Stimulated activated CD8-positive, alpha-beta memory T cell treated with anti-CD3 and anti-CD28 coated beads, Interleukin-4, amount 100 ng/mL, for 1 hour (primary cell): ENCODE measurements at places on chromosomes 7 and 10.

DNA sequence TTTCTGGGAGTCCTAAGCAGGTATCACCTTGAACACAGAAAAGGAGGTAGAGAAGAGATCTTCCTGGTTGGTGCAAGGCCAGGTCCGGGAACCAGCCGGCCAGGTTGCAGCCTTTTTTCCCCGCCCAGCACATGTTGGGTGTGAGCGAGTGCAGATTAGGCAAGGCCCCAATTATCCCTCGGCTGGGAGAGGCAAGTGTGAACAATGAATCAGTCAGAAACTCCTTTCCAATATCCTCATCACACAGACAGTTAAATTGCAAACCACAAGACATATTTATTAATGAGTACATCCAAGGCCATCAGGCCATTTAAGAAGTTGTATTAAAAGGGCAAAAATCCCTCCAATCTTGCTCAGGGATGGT lies 115.0 kb upstream of the AFAP1L2 start:
- no peak for DNase-seq

DNA sequence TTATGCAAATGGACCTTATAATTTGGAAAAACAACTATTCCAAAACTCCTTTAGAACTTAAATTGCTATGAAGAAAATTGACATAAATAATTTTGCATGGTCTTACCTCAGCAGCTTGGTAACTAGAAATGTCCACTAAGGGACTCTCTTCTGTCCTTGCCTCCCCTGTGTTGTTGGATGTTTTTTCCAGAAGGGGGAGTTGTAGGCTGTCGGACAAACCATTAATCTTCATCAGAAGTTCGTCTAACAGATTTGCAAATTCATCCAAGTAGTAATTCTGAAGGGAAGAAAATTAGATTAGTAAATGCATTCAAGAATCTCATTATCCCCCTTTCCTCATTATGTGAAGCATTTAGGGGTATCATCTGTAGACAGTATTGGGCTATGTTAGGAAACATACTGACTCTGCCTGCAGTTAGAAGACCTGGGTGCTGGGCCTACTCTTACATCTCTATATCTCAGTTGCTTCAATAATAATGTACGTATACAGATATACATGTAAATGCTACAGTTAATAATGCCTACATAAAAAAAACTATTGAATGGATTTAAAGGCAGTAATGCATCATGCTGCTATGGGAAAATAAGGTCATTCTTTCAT lies 155.6 kb downstream of the PKD1L1 start:
- DNase-seq, result no peak

- DNase-seq, result no peak
These were observed 40.2 kb upstream of the PDLIM1 start for GRCh38 chr10:95330966-95331453.

DNA sequence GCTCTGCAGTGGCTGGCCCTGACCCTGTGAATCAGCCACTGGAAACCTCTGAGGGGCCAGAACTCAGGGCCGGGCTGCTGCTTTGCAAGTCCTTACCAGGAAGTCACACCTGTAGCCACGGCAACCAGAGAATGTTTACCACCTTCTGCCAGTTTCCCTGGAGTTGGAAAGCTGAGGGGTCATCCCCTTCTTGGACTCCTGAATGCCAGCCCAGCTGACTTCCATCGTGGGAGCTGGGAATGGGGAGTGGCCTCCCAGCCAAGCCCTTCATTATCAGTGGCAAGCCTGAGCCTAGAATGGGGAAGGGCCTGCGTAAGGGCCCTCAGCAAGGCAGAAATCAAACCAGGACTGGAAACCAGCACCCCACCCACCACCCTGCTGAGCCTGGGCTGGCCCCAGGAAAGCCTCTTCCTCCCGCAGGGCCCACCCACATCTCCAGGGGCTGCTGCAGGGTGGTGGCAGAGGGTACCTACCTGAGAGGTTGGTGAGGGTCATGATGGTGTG lies 6.5 kb upstream of the CRHR2 start:
- DNase-seq, result no peak

DNA sequence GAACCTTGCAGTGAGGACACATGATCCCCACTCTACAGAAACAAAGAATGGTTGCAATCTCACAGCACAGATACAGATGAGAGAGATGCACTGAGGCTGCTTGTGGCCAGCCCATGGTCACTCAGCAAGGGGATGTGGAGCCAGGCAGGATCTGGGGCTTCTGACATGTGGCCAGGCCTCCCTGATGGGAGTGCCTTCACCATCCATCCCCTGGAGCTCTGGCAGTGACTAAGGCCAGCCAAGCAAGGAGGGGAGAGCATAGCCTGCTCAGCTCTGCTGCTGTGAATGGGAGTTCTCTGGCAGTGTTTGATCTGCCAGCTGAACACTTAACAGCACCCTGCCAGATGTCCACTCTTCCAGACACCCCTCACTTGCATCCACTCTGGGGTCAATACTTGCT lies 19.8 kb downstream of the C10orf71 start:
- DNase-seq, result no peak

DNA sequence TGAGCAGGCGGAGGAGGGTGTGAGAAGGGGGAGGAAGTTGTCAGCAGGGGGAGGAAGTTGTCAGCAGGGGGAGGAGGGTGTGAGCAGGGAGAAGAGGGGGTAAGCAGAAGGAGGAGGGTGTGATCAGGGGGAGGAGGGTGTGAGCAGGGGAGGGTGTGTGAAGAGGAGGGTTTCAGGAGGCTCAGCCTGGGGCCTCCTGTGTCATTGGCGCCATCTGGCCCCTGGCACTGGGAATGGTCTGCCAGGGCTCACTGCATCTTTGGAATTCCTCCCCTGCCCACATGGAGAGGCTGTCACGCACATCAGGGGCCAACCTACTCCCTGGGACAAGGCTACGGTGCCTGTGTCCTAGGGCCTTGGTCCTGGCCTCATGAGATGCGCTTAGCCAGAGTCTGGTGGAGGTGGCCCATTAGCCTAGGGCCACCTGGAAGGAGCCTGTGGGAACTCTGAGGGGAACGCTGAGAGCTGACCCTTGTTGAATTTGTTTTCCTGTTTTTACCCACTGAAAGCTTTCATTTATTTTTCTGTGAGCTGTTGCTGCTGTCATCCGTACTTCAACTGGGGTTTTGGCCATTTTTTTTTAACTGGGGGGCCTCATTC lies 18.0 kb downstream of the CAMK2B start:
- DNase-seq, result no peak

GRCh38 chr10:20110125-20111100 lies 294.2 kb downstream of the PLXDC2 start:
- no peak for DNase-seq

- DNase-seq, result no peak
These were observed 57.0 kb downstream of the SEC61G start for GRCh38 chr7:54701982-54702381.

DNA sequence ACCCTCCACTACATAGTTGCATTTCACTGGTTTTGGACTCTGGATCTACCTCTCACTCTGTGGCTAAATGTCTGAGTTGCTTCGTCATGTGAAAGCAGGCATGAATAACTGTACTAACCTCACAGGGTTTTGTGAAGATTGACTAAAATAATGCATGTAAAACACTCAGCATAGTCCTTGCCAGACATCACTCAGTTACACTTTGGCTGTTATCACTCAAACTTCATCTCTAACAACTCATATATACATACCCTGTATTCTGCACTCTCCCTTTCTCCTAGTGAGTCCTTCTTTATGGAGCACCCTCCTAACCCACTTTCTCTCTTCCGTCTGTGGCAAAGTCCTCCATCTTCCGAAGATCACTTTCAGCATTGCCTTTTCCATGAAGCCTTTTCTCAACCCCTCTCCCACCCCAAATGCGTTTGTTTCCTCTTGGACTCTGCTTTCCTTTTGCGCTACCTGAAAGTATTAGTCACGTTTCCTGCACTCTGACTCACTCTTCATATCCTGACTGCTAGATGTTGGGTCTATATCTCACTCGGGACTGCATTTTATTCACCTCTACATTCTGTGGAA lies 72.6 kb downstream of the OSBPL3 start:
- no peak for DNase-seq

GRCh38 chr10:7045891-7046599 lies 364.8 kb downstream of the SFMBT2 start:
- DNase-seq, result no peak

- DNase-seq, result no peak
These were observed 3.5 kb upstream of the BPGM start for GRCh38 chr7:134643131-134643530.

DNA sequence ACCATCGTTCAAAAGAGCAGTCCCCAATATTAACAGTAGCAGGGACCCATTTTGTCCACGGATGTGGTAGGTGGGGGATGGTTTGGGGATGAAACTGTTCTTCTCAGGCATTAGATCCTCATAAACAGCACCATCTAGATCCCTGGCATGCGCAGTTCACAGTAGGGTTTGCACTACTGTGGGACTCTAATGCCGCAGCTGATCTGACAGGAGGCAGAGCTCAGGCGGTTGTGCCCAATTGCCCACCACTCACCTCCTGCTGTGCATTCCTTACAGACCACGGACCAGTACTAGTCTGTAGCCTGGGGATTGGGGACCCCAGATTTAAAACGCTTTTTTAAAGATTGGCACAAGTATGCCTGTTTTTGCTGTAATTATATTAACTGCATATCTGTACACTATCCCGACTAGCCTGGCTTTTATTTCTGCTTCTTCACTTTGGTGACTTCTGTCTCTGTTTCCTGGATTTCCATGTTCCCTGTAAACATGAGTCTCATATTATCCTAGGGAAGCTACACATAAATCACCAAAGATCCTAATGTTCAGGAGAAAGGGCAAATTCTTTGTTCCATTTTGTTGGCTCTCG lies 163.3 kb upstream of the AKR1E2 start:
- DNase-seq, result no peak

DNA sequence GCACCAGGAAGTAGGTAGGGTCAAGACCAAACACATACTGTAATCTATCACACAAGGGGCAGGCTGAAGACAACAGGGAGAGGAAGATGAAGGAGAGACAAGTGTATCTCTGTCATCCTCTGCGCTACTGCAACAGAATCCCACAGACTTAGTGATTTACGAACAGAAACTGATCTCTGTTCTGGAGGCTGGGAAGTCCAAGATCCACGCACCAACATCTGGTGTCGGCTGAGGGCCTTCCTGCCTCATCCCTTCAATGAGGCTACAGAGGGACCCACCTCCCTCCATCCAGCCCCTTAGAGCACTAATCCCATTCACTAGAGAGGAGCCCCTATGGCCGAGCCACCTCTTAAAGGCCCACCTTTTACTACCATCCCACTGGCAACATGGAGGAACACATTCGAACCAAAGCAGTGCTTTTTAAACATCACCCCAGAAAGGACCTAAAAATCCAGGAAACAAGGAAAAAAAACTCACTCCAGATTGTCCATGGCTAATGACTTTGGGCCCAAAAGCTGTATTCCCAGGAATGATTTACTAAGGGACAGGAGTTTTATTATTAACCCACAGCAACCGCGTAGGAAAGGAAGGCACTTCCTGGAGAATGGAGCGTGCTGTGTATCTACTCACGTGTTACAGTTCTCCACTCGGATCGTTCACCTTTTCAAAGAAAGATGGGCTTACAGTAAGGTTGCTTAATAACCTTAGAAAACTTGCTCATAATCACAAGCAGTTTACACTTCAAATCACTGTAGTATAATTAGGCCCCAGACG lies 4.2 kb downstream of the BNIP3 start:
- DNase-seq, result no peak

DNA sequence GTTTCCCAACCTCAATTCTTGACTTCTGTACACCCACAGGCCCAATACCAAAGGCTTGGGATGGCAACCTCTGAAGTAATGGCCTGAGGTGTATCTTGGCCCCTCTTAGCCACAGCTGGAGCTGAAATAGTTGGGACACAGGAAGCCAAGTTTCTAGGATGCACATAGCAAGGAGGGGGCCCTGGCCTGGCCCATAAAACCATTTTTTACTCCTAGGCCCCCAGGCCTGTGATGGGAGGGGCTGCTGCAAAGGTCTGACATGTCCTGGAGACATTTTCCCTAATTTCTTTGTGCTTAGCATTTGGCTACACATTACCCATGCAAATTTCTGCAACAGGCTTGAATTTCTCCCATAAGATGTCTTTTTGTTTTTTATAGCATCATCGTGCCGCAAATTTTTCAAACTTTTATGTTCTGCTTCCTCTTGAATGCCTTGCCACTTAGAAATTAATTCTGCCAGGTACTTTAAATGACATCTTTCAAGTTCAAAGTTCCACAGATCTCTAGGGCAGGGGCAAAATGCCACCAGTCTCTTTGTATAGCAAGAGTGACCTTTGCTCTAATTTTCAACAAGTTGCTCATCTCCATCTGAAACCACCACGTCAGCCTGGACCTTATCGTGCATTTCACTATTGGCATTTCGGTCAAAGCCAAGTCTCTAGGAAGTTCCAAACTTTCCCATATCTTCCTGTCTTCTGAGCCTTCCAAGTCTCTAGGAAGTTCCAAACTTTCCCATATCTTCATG lies 490.8 kb downstream of the IPMK start:
- DNase-seq, result no peak

DNA sequence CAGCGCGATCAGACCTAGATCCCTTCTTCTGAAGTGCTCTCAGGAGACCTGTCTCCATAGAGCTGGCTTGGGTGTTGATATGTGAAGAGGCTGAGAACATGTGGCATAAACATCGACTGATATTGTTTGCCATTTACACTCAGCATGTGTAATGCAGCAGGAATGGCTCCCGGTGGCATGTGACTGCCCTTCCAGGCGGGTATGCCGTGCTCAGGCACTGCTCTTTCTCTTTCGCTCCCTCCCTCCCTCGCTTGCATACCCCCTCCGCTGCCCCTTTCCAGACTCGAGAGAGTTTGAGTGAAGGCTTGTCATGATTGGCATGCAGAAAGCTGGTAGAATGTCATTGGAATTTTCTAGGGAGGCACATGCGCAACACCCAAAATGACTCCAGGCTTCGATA lies 107.3 kb upstream of the PDCD4 start:
- no peak for DNase-seq

- DNase-seq, result no peak
These were observed 299.8 kb downstream of the CAMK1D start for GRCh38 chr10:12649012-12649584.

- DNase-seq, result no peak
These were observed 21.3 kb downstream of the YKT6 start for GRCh38 chr7:44222074-44222473.

DNA sequence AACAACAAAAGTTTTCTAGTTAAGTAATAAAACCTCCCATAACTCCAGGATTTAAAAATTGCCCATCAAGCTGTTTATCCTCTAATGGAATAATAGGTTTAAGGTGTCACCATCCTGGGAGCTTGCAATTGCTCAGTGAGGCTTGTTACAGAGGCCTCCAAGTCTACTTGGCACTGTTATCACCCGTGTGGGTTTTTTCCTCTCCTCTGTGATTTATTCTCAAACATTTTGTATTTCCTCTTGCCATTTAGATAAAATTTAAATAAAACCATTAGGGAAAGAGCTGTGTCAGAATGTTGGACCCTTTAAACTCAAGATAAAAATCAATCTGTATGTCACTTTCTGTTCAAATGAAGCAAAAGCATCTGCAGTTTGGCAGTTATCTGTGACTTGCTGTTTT lies 202.6 kb downstream of the GALNT17 start:
- DNase-seq, result no peak
